ENCODE measurements at places on chromosomes 1 and 21.

GRCh38 chr1:206521127-206521526 is 13.8 kb downstream of the RASSF5 start:
- DNase-seq, result peak; percentile 22

GRCh38 chr1:98929437-98929836 is 75.2 kb downstream of the PLPPR5 start:
- DNase-seq, result no peak

DNA sequence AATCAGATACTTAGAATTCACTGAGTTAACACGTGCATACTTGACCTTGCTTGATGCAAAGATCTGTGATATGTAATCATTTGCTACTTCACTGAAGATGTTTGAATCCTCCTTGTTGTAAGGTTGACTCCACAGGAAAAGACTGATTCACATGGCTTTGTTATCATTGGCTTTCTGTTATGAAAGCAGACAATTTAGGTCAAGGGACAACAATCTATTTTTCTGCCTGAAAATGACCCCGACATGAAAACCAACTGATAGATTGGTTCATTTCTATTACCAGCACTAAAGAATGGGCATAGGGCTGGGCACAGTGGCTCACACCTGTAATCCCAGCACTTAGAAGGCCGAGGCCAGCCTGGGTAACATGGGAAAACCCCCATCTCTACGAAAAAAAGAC is 546.9 kb downstream of the SMYD3 start:
- DNase-seq, result no peak

DNA sequence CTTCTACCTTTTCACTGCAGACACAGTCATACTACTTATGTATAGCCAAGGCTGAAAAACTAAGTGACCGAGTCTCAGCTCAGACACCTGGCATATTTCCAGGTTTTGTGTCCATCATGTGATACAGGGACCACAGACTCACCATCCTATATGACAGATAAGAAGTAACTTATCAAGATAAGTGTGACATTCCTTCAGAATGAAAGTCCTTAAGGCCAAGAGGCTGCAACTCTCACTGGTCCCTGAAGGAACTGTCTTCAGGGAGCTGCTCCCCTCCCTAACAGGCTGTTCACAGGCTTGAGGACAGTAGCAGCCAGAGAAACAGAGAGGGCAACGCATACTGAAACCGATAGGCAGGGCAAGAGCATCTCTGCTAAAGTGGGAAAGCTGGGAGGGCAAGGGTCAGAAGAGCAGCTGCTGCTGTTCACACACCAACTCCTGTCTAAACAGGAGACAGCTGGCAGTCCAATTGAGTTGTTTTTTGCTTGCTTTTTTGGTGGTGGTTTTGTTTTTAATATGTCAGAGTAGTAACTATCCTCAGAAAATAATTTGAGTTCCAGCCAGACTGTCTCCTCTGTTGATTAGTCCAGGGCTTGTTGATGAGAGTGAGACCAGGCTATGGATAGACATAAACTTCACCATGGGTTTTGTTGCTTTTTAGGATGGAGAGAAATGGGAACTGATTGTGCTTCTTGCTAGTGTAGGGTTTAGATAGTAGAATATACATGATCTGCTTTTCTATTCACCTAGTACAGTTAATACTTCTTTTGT is 67.7 kb downstream of the MACF1 start:
- peak; percentile 76 for DNase-seq

GRCh38 chr1:229792012-229792975 is 166.2 kb downstream of the URB2 start:
- no peak for DNase-seq

DNA sequence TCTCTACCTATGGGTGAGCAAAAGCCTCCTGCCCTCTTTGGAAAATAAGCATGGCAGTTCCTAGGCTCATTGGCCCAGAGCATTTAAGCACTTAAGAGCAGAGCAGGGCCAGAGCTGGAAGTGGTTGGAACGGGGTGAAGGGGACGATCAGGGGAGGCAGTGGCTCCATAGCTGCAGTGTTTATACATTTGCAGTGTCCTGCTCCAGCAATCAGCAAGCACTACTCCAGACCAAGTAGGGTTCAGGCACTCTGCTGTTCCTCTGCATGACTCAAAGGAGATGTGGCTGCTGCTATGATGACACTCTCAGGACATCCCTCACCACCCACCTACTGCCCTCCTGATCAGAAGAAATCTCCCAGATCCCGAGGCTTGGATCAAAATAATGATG is 55.0 kb downstream of the TRABD2B start:
- no peak for DNase-seq

DNA sequence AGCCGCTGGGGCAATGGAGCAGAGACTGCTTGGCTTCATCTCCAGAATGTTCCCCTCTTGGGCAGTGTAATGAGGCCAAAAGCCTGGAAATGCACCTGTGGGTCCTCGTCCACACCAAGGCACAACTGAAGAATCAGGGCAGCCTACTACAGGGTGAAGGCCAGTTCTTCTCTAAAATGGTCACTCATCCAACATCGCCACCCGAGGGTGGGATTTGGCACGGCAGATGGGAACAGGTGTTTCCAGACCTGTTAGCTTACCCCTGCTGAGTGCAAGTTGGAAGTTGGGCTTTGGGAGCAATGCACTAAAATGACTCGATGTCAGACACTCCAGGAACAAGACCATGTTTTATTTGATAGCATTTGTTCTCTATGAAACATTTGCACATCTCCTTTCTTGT is 543.7 kb downstream of the NPHP4 start:
- no peak for DNase-seq

DNA sequence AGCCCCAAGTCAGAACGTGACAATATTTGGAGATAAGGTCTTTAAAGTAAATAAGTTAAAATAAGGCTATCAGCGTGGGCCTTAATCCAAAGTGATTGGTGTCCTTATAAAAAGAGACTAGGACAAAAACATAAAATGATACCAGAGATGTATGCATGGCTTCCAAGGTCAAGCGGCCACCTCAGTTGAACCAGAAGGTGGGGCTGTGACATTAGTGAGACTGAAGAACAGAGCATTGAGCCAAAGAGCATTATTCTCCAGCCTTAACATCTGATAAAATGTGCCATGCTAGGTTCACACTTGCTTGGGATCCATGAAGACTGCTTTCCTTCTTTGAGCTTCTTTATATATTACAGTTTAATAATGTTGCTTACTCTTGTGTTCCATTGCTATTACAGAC is 554.6 kb downstream of the PLA2G4A start:
- DNase-seq, result no peak

DNA sequence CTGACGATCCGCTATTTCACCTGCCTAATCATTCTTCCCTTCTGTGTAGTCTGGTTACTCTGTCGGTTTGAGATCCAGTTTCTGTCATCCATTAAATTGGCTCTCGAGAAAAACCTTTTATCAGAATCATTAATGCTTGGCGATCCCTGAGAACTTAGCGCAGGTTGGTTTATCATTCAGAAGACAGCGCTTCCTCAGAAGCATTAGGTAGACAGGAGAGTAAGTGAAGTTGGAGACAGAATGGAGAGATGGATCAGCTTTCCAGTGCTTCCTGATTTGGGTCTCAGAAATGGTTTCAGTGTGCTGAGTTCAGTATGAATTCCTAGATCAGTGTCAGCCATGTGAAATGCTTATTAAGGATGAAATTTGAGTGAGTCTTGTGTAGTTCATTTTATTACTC is 1.3 kb downstream of the USP1 start:
- DNase-seq, result no peak

DNA sequence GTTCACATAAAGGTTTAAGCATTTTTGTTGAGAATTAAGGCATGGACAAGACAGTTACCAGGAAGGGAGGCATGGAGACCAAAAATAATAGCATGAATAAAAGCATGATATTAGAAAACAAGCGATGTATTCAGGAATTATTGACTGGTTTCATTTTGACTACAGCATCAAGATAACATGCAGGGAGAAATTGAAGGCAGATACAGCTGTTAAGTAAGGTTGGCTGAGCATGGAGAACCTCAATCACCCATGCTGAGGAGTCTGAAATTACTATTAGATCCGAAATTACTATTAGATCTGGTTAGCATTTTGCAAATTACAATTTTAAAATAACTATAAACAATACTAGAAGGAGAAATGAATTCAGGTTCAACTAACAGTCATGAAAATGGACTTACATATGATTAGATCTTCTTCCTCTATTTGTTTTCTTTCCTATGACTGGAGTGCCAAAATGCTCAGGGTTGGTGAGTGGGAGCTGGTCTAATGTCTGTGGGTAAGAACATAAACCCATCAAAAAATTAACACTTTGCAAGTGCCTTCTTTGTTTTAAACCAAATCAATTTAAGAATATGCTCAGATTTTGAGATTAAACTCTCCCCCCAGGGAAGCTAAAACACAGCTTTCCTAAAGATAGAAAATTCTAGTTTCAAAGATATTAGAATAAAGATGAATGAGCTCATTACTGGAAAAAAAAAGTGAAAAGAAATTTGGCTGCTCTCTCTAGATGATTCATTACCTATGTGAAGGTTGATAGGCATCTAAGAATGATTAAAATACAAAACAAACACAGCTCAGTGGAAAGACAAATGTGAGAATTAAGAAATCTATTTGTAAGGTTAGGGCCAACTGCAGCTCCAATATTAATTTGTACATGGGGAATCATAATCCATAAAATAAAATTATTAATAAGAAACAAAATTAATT is 81.7 kb downstream of the ARID4B start:
- no peak for DNase-seq

GRCh38 chr1:70220015-70220414 is 1.2 kb upstream of the SRSF11 start:
- no peak for DNase-seq

GRCh38 chr1:231124746-231125145 is 37.1 kb upstream of the TRIM67 start:
- DNase-seq, result no peak

DNA sequence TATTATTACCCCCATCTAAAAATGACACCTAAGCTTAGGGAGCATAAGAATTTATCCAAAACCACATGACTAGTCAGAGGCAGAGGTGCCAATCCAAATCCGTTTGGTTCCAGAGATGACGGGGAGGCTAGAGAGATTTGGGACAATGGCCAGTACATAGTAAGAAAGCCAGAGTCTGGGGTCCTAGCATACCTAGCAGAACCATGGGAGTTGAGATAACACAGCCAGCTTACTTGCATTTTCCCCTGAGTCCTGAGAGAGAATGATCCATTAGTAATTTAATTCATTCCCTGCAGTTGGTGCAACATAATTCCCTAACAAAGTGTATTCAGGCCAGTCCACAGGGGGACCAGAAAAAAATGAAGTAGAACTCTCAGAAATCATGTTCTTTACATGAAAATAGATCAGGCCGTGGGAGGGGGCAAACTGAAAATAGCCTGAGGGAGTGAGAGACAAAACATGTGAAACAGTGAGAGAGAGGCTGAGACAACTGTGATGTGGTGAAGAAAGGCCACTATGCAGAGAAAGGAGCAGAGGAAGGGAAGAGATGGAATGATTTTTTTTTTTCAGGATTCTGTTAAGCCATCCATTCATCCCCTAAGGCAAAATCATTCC is 243.3 kb downstream of the BRINP2 start:
- no peak for DNase-seq

GRCh38 chr1:67350783-67351182 is 43.1 kb downstream of the IL12RB2 start:
- no peak for DNase-seq

GRCh38 chr1:240190881-240191401 is 99.3 kb downstream of the FMN2 start:
- peak; percentile 63 for DNase-seq

GRCh38 chr1:82486468-82486867 is 685.7 kb downstream of the ADGRL2 start:
- DNase-seq, result no peak

DNA sequence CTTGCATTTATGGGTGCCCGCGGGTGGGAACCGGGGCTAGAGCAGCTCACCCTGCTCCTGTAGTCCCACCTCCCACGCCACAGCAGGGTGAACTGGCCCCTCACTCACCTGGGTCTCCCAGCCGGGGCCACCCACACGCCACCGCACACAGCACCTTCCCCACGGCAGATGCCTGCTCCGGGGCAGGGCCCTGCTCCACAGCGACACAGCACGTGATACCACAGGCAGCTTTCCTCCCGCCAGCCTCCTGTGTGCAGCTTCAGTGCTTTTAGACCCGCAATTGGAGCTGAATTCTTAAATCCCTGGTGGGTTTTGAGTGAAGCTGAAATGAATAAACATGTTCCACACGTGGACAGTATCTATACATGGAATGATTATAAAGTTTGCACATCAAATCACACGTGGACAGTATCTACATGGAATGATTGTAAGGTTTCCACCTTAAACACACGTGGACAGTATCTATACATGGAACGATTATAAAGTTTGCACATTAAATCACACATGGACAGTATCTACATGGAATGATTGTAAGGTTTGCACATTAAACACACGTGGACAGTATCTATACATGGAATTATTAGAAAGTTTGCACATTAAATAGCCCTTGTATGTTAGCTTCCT is 93.1 kb upstream of the COL6A1 start:
- DNase-seq, result no peak

- DNase-seq, result no peak
Measured at GRCh38 chr1:243926803-243927245, 76.8 kb upstream of the AKT3 start.

DNA sequence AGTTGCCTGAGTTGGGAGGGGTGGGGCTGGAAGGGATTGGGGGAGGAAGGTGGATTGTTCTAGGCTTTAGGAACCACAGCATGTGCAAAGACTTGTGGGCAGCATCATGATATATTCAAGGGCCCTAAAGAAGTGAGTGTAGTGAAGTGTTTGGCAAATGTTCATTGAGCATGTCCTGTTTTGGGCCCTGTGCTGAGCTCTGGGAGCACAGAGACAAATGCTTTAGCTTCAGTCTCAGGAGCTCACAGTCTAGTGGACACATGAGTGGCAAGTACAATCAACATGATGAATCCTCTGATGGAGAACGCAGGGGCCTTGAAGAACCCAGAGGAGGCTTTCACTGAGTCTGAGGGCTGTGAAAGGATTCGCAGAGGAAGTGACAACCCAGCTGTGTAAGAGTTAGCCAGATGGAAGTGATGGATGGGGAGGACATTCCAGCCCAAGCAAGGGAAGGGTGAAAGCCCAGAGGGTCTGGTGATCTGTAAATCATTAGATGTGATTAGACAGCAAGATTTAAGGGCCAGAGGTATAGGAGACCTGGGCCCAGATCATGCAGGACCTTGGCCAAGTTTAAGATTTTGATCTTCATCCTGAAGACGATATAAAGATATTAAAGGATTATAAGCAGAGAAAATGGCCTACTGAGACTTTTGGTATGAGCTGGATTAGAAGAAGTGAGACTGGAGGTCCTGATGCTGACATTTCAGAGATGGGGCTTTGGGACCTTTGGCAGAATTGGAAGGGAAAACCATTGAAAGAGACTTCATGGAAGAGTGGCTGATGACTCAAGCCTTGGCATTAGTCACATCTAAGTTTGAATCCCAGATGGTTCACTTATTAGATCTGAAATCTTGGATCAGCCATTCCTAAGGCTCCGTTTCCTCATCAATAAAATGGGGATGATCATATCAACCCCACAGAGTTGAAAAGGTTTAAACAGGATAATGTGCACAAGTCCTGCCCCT is 4.6 kb downstream of the IPO13 start:
- no peak for DNase-seq
